ENCODE measurements at places on chromosomes 2 and 18. TPM values are rescaled to one million over a fixed set of nuclear protein-coding genes. Genes with fewer than 3 reads are reported as not detected.

DNA sequence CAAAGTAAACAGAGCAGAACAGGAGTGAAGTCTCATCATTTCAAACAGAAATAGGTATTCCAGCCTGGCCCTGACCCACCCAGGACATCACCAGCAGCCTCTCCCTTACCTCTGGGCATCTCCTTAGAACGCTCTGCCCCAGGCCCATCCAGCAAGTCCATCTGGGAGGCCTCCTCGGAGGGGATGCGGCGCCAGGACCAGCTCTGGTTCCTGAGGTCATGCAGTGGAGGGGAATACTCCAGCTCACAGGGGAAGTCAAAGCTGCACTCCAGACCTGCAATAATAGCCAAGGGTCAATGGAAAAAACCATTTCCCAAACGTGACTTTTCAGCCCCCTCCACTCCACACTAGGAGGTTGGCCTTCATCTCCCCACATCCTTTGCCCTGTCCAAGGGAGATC lies 226.6 kb downstream of the ALK start:
- no peaks in the 10 kb centered on the region for H3K4me1 ChIP-seq
- H3K27me3 ChIP-seq = peaks cover 32% of the 10 kb centered on the region
- DNase-seq = no peak
- H3K36me3 ChIP-seq = no peaks in the 10 kb centered on the region
- no peak overlapping the region for H3K27ac ChIP-seq

GRCh38 chr2:69200107-69200520 lies 186.9 kb downstream of the GFPT1 start:
- peaks cover 13% of the 10 kb centered on the region for H3K27me3 ChIP-seq
- H3K36me3 ChIP-seq = no peaks in the 10 kb centered on the region
- no peak overlapping the region for H3K27ac ChIP-seq

GRCh38 chr2:152222975-152223637 lies 47.5 kb upstream of the STAM2 start:
- no peak overlapping the region for H3K4me3 ChIP-seq
- DNase-seq = no peak
- H3K27me3 ChIP-seq = no peaks in the 10 kb centered on the region
- H3K27ac ChIP-seq = no peak overlapping the region

- H3K27me3 ChIP-seq = peaks cover 12% of the 10 kb centered on the region
- no peak overlapping the region for H3K27ac ChIP-seq
- no peak overlapping the region for H3K4me3 ChIP-seq
- H3K36me3 ChIP-seq = no peaks in the 10 kb centered on the region
Observed at GRCh38 chr2:122056853-122057252, 301.4 kb downstream of the TSN start.

The SCN7A gene
- total RNA-seq = not detected
